ENCODE measurements at places on chromosomes 13 and 19.

DNA sequence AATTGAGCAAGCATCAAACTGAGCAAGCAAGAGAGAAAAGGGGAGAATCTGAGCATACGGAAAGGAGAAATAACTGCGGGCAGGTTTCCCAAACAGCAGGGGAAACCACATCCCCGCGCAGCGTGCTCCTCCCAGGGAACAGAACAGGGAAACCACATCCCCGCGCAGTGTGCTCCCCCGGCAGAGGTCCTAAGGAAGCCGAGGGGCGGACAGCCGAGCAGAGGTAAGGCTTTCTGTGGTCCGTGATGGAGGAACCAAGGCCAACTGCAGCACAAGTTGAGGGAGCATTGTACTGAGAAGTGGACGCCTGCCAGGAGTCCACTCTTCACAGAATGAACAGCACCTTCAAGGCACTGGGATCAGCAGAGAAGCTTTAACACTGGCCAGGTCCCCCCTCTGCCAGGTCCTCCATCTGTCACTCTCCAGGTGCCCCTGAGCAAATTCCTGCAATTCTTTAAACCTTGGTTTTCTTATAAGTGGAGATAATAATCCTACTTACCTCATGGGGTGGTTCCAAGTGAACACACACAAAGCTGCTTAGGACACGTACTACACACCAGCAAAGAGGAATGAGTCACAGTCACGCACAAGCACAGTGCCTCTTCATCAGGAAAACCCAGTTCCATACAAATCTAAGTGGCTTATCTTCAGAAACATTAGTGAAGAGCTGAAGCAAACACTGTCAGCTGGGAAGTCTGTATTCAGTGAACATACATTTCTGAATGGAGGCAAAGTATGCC lies 23.0 kb upstream of the LAMP1 start:
- no peak for DNase-seq

GRCh38 chr19:15476325-15476724 lies 3.0 kb downstream of the PGLYRP2 start:
- no peak for DNase-seq

DNA sequence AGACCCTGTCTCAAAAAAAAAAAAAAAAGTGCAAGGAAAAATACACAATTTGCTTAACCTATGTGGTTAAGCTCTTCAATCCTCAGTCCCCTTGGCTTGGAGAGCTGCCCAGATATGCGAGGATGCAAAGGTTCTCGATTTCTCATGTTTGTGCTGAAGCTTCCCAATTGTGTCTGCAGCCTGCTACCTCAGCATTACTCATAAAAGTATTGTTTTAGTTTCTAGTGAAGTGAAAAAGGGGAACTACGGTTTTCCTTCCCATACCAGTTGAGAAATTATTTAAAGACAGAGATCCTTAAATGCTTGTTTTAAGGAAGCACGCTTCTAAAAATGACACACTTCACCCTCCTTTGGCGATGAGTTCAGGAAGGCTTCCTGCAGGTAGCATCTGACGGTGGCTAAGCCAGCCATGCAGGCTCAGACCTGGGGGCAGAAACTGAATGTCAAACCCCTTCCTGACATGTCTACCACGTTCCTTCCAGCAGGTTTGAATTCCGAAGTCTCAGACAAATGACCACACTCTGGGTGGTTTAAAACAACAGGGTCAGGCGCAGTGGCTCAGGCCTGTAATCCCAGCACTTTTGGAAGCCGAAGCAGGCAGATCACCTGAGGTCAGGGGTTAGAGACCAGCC lies 47.9 kb downstream of the RUBCNL start:
- DNase-seq: no peak

DNA sequence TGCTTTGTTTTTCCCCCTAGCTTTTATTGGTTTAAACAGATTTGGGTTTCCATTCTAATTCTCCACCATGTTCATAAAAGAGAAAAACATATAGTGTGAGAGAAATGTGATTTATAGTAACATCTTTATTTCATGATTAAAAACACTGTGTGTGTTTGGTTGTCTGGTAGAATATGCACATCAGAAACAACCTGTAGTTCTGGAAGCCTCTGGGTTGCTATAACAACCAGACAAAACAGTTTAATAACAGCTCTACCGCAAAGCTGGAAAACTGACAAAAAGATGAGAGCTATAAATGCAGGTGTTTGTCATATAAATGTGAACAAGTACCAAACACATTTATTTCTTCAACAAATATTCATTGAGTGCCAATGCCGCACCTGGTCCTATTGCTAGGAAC lies 9.8 kb downstream of the KBTBD6 start:
- DNase-seq: no peak

DNA sequence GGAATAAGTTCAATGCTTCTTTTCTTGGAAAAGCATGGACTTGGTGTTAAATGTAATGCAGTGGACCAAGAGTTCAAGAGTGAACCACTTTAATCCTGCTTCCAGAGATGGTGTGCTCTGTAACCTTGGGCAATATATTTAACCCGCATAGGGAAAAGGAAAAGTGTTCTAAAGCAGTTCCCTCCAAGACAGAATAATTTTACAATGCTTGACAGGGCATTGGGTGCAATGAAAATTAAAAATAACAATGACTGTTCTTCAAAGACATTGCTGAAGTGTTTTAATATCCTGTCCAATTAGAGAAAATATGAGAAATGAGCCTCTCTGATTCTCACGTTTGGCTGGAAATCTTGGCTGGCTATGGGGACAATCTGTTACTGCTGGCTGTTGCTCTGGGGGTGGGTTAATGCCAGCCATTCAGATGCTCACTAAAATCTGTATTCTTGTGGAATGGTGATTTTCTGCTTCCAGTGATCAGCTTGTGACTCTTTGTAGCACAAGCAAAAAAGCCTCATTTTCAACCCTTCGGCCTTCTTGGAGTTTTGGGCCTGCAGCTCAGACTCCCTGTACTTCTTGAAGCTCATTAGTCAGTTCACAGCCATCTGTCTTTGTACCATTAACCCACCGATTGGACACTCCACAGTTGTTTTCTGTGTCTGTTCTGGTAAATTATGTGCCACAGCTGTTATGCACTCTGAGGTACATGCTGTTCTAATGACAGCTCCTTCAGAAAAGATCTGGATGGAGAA lies 310.6 kb downstream of the LMO7 start:
- no peak for DNase-seq

- DNase-seq: no peak
Observed at GRCh38 chr13:43293561-43293960, 270.2 kb downstream of the DNAJC15 start.

DNA sequence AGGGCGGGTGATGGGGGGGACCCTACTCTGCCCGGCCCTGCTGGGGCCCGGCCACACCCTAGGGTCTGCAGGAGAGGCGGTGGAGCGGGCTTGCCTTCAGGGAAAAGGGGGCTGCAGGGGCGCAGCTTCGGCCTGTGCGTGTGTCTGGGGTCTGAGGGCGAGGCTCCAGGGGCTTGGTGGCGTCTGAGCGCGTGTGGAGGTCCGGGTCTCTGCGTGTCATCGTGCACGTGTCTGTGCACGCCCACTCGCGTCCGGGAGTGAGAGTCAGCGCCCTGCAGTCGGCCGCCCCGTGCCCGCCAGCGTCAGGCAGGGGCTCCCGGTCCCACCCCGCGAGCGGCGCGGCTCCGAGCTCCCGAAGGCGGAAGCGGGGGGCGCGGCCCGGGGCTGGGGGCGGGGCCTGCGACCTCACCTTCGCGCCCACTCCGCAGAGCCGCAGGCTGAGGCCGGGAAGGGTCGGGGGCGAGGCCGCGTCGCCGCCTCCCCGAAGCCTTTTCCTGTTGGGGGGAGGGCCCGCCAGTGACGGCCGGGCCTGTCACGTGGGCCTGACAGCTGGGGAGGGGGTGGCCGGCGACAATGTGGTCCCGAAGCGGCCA lies at the start of gene ARHGAP45:
Gene ARHGAP45, plus strand, starts transcription at position 420 of the 593 bp plus-strand sequence. CDS start 239 bp downstream, outside the sequence.
- DNase-seq: no peak

- DNase-seq: no peak
Observed at GRCh38 chr19:53037101-53038097, 7.1 kb upstream of the ERVV-2 start.

GRCh38 chr19:46009530-46010510 lies 13.0 kb downstream of the PGLYRP1 start:
- peak; percentile 26 for DNase-seq

GRCh38 chr19:46173886-46174480 lies 25.9 kb downstream of the IGFL2 start:
- no peak for DNase-seq

GRCh38 chr19:12834566-12834943 lies at the start of gene RTBDN:
Gene RTBDN, minus strand, starts transcription at chr19:12834579. Its CDS starts 4,600 bp downstream, at chr19:12829979.
- DNase-seq: no peak

DNA sequence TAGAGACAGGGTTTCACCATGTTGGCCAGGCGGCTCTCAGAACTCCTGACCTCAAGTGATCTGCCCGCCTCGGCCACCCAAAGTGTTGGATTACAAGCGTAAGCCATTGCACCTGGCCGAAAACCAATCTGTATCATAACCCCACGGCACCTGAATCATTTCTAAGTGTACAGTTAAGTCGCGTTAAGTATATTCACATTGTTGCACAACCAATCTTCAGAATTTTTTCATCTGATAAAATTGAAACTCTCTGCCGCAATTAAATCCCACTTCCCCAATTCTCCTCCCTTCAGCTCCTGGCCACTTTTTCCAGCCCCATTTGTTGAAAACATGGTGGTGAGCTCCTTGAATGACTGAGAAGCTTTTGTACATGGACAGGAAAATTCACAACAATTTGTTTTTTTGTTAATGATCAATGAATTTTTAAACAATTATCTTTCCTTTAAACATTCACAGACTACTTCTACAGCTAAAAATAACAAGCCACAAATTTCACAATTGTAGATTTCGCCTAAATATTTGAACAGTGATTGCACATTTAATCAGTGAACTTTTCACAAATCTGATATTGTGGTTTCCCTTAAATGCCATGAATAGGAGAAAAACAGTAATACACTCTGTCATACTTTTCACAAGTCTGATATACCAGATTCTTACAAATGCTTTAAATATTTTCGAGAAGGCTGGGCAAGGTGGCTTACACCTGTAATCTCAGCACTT lies 13.8 kb downstream of the FGF21 start:
- no peak for DNase-seq

GRCh38 chr13:78826312-78826711 lies 167.4 kb upstream of the OBI1 start:
- DNase-seq: no peak

- DNase-seq: no peak
Observed at GRCh38 chr19:33887891-33888290, 91.2 kb downstream of the KCTD15 start.

DNA sequence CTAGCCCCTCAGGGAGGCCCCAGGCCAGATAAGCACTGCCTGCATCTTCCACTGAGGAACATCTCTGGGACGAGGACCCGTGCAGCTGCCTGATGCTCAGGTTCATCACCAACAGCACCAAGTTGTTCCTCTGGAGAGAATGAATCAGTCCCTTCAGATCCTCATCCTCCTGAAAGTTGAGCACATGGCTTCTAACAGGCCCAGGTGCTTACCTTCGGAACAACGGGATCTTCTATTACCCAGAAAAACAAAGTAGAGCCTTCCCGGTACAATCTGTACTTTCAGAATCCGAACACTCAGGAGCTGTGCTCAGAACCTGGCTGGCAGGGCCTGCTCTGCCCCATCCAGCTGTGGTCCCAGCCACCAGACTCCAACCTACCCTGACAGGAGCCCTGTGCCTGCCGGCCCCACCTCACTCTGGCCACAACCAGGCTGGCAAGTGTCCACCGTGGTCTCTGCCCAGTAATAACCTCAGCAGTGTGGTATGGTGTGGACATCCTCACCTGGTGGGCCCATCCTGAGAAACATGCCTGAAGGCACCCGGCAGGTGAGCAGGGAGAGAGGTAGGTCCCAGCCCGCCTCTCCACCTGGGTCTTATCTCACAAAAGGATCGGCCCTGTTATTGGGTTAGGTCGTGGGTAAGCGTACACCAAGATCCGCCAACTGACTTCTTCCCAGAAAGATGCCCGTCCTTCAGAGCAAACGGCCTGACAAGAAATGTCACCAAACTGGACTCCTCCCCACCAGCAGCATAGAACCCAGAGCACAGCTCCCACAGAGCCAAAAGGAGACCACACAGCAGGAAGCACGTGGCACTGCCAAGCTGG lies 34.1 kb downstream of the ELL start:
- DNase-seq: no peak

- DNase-seq: no peak
Observed at GRCh38 chr19:1553415-1553814, 14.7 kb downstream of the MEX3D start.

GRCh38 chr13:73286177-73286576 lies 227.4 kb downstream of the KLF5 start:
- DNase-seq: no peak

- no peak for DNase-seq
Observed at GRCh38 chr19:52664461-52664860, 26.3 kb upstream of the ZNF83 start.

DNA sequence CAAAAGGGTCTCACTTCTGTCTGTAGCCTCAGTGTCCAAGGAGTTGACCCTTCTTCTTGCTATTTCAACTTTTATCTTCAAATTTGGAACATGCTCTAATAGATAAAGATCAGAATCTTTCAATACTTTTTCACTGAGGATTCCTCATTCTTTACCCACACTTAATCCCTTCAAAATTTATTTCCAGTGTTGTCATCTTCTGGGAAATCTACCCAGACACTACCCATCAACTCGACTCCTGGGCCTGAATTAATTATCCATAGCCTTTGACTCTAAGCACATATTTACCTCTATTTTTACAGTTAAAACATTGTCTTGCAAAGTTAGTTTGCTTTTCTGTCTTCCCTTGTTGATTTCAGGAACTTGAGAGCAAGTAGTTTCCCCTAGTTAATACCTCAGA lies 1022.5 kb downstream of the PCDH9 start:
- no peak for DNase-seq

DNA sequence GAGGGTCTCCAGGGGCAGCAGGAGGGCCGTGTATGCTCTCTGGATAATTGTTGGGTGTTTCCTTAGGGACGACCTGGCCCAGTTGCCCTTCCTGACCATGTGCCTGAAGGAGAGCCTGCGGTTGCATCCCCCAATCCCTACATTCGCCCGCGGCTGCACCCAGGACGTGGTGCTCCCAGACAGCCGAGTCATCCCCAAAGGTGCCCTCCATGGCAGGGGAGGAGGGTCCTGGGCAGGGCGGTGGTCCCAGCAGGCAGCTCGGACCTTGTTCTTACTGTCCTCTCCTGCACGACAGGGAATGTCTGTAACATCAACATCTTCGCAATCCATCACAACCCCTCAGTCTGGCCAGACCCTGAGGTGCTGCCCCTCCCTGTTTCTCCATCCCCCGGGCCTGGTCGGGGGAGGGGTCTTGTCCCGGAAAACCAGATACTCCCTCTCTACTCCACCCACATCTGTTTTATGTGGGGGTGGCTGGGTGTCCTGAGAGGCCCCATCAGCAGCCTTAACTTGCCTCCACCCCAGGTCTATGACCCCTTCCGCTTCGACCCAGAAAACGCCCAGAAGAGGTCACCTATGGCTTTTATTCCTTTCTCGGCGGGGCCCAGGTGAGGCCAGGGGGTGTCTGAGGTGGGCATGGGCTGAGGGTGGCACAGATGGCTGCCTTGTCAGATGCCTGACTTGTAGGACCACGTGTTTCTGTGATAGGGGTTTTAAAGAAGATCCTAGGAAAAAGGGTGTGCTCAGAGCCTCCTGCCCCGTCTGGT lies 12.3 kb upstream of the CYP4F3 start:
- DNase-seq: no peak

- no peak for DNase-seq
Observed at GRCh38 chr19:40163541-40164129, 27.6 kb upstream of the MAP3K10 start.

GRCh38 chr19:2811735-2812413 lies 7.8 kb upstream of the ZNF554 start:
- DNase-seq: no peak
